ENCODE measurements at places on chromosomes 5 and 9. TPM values are rescaled to one million over a fixed set of nuclear protein-coding genes. Genes with fewer than 3 reads are reported as not detected.

DNA sequence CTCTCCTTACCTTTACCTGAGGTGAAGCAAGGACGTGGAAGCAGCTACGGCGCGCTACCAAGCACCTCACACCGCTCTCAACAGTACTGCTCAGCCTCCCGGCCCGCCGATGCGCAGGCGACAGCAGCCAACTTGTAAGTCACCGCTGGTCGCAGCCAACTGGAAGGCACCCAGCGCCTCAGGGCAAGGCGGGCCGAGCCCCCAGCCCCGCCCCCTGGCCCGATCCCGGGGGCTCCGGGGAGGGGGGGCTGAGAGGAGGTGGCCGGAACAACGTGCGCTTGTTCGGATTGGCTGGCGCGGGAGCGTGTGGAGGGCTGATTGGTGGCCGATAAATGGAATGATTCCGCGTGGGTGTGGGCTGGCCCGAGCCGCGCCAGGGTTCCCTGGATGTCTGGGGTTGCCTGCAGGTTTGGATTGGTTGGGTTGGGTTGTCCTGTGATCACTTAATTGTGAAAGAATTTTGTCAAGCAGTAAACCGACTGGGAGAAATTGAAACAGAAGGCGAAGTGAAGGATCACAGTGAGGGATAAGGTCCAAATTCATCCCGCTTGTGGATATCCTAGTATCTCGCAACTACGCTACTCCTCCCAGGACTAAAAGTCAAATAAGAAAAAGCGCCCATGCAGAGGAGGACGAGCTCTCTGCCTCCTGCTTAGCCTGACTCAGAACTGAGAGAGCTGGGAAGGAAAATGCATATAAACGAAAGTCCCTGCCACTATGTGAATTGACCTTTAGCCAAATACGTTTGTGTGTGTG, at the start of gene STARD4:
TSS of gene STARD4 (minus strand) at position 161 of the 756 bp plus-strand sequence. CDS start 5,102 bp downstream, outside the sequence.
- ATAC-seq, result peak; percentile 98

DNA sequence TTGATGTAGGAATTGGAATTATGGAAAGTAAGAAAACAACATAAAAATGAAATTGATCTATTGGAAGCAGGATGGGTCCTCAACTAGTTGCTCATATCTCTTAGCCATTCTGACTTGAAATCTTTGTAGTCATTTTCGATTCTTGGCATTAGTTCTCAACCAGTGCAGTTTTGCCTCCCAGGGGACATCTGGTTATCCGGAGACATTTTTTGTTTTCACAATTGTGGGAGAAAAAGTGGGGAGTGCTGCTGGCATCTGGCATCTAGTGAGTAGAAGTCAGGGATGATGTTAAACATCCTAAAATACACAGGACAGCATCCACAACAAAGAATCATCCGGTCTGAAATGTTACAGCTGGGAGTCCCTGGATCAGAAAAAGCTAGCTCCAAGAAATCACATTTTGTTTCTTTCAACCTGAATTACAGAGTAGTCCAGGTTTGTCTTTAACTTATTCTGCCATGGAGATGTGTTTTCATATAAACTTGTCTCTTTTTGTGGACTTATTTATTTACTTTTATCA, 74.9 kb downstream of the FBXL7 start:
- no peak for ATAC-seq

DNA sequence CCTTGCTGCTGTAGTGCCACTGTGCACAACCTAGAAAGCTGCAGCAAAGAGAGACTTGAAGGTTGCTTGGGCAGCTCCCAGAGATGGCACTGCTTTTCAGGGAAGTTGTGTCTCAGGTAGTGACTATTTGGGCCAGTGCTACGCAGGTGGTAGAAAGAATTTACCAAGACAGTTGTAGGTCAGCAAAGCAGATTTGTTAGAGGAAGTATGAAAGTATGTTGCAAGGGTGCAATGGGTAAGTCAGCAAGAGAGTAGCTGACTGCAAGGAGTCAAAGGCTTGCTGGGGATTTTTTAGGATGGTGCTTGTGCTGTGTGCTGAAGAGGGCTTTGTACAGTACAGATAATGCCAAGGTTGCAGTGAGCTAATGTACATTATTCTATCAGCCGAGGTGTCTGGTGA, 33.5 kb upstream of the SPARC start:
- no peak for ATAC-seq

- no peak for ATAC-seq
Observed at GRCh38 chr5:66080664-66081063, 63.4 kb upstream of the SREK1 start.

GRCh38 chr9:83511051-83511450, 27.1 kb downstream of the FRMD3 start:
- peak; percentile 34 for ATAC-seq

- ATAC-seq, result no peak
Observed at GRCh38 chr9:87671925-87672324, 54.0 kb upstream of the CTSL start.

GRCh38 chr9:73617586-73617985, 465.9 kb downstream of the ANXA1 start:
- ATAC-seq, result no peak

DNA sequence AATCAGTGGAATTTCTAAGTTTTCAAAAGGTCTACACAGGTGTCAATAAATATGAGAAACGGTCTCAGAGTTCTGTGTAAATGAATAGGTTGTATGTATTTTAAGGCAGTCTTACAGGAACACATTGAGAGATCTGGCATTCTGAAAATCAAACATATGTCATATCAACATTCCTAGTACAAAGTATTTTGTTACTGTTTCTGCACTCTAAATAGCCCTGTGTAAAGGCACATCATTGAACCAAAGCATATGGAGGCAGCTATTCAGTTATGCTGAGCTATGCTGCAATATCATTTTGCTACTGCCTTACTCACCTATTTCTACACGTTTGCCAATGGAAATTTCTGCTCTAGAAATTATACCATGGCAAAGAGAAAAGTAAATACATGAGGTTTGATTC, 379.1 kb downstream of the KIAA0825 start:
- no peak for ATAC-seq

DNA sequence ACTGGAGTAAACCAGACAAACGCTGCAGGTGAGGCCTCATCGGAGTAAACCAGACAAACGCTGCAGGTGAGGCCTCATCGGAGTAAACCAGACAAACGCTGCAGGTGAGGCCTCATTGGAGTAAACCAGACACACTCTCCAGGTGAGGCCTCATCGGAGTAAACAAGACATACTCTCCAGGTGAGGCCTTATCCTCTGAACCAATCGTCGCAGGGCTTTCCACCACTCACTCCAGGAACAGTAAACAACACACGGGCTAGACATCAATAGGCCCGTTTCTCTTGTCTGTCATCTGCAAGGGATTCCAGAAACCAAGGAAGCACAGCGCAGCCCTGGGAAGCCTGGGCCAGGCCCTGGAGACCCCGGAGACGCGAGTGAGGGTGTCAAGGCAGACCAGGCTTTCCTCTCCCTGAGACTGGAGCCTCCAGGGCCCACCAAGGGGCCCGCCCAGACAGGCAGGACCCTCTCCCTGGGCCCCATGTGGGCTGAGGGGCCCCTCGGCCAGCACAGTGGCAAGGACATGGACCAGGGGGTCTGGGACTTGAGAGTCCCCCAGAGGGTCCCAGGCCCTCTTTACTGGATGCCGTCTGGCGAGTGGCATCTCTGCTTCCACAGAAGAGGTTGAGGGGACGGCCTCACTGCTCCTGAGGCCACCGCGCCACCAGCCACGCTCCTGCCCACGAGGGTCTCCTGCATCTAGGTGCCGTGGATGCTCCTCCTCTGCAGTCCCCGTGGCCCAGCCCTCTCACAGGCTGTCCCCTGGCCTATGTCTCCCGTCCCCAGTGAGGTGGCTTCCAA, 26.4 kb upstream of the NSMF start:
- ATAC-seq, result no peak

GRCh38 chr5:127313847-127314473, 23.4 kb downstream of the MEGF10 start:
- no peak for ATAC-seq

- ATAC-seq, result no peak
Observed at GRCh38 chr5:142978252-142978651, 208.1 kb downstream of the ARHGAP26 start.

DNA sequence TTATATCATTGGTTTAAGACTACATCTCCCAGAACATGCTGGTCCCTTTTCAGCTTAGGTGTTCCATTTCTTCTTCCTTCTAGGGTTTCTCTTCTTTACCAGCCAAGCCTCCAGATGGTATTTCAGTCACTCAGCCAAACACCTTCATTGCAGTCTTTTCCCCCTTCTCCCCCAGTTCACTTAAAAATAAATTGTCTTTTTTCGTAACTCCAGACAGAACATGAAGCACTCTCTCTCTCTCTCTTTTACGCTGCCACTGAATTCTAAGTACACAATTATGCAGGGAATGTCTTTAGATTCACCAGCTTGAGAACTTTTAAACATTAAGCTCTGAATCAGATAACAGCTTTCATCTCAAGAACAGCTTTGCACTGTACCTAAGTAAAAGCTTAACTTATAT, 419.7 kb upstream of the BRINP1 start:
- ATAC-seq, result no peak

The SUSD1 gene
- total RNA-seq, result 10.0 TPM

The SH3TC2 gene
- 5.0 TPM for total RNA-seq

The SPINK13 gene
- not detected for total RNA-seq

The SLC34A3 gene
- total RNA-seq, result not detected

The STPG3 gene
- total RNA-seq, result not detected

The PCDHB5 gene
- total RNA-seq, result 4.2 TPM

The PCDHA3 gene
- total RNA-seq, result 0.32 TPM

The NHP2 gene
- 237 TPM for total RNA-seq
